ENCODE measurements at places on chromosomes 12 and 14.

DNA sequence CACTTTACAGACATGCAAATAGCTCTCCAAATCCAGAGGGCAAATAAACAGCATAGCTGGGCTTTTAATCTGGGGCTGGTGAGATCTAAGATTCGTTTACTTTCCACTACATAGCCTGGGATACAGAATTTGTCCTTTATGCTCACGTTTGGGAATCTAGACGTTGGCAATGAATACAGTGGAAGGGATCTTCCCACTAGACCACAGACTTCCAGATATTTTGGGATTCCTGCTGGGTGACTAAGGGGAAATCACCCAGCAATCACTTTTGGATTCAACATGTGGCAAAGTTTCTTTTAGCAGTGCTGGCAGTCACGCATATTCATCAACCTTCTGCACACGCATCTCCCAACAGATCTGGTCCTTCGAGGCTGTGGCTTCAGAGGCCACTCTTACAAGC lies 23.5 kb downstream of the APPL2 start:
- DNase-seq: no peak

- DNase-seq: no peak
Observed at GRCh38 chr12:40152783-40153383, 47.0 kb upstream of the SLC2A13 start.

- no peak for DNase-seq
Observed at GRCh38 chr14:94771158-94771905, 1.4 kb upstream of the GSC start.

GRCh38 chr12:63325757-63326156 lies 174.8 kb upstream of the AVPR1A start:
- DNase-seq: no peak

DNA sequence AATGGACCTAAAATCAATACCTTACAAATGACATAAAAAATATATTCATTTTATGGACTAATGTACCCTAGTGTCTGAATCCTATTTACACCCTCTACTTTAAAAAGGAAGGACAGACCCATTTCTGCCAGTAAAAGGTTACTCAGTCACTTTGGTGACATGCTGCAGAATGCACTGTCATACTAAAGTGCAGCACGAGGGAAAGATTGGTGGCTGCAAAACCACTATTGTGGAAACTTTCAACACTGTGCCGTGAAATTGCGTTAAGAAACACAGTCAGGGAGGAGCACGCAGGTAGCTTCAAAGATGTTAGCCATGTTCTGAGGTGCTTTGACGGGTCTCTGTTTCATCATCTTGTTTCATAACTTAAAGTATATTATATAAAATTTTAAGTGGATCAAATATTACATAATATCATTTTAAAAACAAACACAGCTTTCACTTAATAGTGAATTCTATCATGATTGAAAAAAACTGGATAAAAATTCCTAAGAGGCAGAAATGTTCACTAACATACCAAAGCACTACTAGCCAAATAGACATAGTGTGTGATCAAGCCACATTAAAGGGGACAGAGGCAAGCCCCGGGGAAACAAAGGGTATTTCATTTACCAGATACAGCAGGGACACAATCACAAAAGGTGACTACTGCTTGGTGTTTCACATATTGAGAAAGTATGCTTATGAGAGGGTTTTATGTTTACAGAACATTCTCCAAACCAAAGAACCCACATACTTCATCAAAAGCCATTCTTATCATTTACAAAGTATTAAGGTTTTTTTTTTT lies 330.8 kb upstream of the SOX5 start:
- no peak for DNase-seq

GRCh38 chr12:57741844-57742738 lies 2.7 kb upstream of the TSPAN31 start:
- DNase-seq: peak; percentile 87

GRCh38 chr14:76354310-76354709 lies 21.6 kb upstream of the ESRRB start:
- no peak for DNase-seq

GRCh38 chr12:121131941-121132341 lies 735 bp upstream of the P2RX7 start:
- no peak for DNase-seq

- no peak for DNase-seq
Observed at GRCh38 chr14:59004012-59004411, 184.5 kb upstream of the DAAM1 start.

GRCh38 chr14:55980970-55981369 lies 137.2 kb upstream of the PELI2 start:
- DNase-seq: no peak

GRCh38 chr14:103879570-103880347 lies 32.4 kb upstream of the PPP1R13B start:
- DNase-seq: peak; percentile 37

DNA sequence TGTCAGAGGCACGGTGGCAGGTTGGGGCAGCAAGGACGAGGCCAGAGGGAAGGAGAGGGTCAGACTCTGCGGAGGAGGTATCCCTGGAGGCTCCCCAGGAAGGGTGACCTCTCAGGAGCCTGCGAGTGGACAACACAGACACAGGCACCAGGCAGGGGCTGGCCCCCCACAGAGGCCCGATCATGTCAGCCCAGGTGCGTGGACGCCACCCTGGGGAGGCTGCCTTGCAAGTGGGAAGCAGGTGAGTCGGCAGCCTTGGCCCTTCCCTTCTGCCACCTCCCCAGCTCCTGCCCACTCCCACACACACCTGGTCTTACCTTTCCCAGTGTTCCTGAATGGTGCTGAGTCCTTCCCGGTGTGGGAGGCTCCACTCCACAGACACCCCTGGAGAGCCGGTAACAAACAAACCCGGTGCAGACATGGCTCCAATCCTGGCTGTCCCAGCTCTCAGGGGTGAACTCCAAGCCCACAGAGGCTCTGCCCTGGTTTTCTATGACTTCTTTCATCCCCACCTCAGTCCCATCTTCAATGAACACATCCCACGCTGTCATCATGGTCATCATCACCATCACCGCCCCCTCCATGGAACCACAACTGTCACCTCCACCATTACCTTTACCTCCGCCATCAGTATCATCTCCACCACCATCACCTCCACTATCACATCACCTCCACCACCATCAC lies 5.2 kb downstream of the ZBTB42 start:
- no peak for DNase-seq

DNA sequence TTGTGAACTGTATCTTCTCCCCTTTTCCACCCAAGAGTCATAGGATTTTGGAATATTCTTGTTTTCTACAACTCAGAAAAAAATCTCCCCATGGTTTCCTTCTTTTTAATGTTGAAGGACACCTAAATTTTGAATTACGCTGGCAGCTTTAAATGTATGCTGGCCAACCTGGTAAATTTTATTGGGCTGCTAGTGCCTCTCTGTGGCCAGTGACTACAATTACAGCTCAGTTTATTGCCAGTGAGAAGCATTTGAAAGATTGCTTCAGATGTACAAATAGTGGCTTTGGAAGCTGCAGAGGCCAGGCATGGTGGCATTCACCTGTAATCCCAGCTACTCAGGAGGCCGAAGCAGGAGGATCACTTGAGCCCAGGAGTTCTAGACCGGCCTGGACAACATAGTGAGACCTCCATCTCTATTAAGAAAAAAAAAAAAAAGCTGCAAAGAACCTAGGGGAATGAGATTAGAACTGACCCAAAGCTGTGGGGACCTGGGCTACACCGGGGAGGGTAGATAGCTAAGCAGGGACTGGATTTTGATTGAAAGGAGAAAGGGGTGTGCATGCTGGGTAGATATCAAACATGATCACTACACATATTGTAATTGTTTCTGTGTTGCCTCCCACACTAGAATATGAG lies 7.6 kb upstream of the RAB21 start:
- DNase-seq: no peak

DNA sequence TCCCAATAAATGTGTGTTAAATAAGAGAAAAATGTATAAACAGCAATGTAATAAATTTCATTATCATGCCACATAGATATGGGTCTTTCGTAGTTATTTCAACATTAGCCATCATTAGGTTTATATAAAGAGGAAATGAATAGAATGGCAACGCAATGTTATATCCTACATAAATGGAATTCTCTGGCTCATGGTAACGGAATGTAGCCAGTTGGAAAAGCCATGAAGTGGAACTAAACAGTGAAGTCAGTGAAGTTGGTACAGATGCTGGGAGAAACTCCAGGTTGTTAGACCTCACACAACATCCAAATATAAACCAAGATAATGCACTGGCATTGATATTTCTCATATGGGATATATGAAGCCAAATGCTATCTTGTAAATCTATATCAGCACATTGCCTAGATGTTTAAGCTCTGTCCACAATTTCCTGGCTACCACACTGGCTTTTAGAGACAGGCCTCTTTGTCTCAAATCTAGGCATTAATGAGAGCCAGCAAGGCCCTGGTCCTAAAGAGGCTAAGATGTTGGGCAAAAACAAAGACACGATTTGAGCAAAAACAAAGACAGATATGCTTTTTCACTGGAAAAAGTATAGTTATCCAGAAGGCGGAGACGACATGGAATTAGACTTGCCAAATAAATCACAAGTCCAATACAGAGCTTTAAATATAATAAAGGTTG lies 861.0 kb downstream of the RPS29 start:
- DNase-seq: no peak

- no peak for DNase-seq
Observed at GRCh38 chr12:87822923-87823322, 206.3 kb downstream of the C12orf50 start.

DNA sequence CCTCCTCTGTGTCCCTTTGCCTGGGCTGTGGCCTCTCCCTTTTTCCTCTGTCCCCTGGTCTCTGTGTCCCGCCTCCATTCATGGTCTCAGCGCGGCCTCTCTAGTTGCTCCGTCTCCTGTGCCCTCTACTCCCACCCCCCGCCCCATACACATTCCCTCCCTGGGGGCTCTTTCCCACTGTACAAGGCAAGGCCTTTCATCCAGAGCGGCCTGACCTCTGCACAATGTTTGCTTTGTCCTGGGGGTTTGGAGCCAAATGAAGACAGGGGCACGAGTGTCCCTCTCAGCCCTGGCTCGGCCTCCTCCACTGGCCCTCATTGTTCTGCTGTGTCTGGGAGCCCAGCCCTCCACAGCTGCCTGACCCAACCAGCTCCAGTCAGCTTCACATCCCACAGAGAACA lies 678.6 kb downstream of the BCL11B start:
- DNase-seq: no peak

GRCh38 chr12:27177706-27178105 lies 66.4 kb upstream of the STK38L start:
- DNase-seq: no peak

DNA sequence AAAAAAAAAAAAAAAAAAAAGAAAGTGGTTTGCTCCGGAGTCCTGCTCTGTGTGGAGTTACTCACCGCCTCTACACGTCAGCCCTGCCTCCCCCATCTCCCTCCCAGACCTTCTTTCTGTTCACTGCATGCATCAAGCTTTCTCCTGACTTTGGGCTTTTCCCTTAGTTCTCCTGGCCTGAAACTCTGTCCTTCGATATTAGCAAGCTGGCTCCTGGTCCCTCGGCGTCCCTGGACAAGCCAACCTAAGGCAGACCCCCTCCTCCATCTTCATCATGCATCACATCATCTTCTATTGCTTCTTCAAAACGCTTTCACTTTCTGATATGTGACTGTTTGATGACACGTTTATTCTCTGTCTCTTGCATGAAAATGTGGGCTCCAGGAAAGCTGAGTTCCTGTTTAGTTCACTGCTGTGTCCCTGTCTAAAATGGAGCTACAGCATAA lies 40.6 kb downstream of the SLC15A4 start:
- DNase-seq: no peak

GRCh38 chr12:109735825-109736551 lies 22.4 kb downstream of the FAM222A start:
- no peak for DNase-seq

DNA sequence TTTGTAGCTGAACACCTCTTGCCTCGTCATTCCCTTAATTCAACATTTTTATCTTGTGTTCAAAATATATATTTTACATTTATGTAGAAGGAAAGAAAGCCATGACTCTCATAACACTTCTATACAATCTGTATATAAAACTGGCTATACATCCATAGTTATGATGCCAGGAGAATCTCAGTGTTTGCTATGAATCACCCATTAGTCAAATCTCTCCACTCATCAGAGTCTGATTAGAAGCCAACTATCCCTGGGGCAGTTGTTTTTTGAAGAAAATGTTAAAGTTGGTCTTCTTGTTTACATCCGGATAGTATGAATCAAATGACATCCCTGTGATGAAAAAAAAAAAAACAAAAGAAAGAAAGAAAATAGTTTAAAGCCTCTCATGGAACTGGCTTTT lies 503.9 kb downstream of the NELL2 start:
- no peak for DNase-seq

- no peak for DNase-seq
Observed at GRCh38 chr12:779745-780734, 27.7 kb downstream of the WNK1 start.

DNA sequence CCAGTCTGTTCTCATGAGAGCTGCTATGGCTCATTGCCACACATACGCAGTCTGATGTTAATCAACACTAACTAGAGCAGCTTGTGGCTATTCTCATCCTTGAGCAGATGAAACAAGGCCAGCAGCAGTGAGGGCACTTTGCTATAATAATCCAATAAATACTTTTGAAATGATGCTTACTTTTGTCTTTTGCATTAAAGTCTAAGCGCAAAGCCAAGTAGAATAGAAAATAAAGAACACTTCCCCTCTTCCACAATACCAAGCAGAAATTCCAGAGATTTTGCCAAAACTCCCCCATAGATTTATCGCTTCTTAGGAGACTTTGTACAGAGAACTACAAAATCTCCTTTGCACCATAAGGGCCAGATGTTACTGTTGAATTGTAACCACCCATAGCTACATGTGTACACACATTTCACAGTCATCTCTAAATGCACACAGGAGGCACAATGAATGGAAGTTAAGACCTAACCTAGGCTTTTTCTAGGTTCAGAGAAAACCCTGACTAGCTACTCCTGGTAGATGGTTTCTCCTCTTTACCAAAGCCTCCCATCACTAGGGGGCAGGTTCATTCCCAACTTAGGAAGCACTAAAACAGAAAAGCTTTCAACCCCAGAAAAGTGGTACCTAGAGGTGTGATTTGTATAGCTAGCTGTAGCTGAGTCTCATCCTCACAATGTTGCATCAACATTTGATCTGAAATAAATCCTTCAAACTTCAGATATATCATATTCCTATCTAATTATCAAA lies 119.3 kb downstream of the HMGA2 start:
- DNase-seq: no peak

GRCh38 chr12:73361864-73362230 lies 1089.7 kb downstream of the TRHDE start:
- DNase-seq: no peak

DNA sequence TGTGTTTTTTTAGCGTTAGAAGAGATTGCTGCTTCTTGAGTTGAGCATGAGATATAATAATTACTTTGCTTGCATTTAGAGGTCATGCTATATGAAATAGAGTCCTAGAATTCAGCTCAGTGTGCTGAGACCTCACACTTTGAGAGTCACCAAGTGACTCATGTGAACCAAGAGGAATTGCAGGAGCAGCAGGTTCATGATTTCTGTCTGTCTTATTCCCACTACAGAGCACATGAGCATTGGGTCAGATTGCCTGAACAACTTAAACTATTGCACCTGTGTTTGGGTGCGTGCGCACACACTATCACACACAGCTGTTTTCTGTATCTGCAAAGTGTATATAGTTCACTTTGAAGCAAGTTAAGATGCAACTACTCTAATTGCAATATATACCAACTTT lies 109.3 kb downstream of the FGD4 start:
- no peak for DNase-seq

Measured in natural killer cell treated with Interleukin-12 subunit alpha and Interleukin-12 subunit beta and Interleukin-15 and Interleukin-18, amount 100 ng/mL, for 72 hours (primary cell).